ENCODE measurements at places on chromosomes 12 and 14. TPM values are rescaled to one million over a fixed set of nuclear protein-coding genes. Genes with fewer than 3 reads are reported as not detected.

The ALDH1L2 gene
- 85.5 TPM for total RNA-seq

GRCh38 chr14:105149146-105149781 lies 19.3 kb downstream of the JAG2 start:
- H3K27ac ChIP-seq: no peak overlapping the region
- H3K4me1 ChIP-seq: no peaks in the 10 kb centered on the region
- DNase-seq: no peak
- H3K4me3 ChIP-seq: no peak overlapping the region

The BDKRB1 gene
- total RNA-seq: not detected

DNA sequence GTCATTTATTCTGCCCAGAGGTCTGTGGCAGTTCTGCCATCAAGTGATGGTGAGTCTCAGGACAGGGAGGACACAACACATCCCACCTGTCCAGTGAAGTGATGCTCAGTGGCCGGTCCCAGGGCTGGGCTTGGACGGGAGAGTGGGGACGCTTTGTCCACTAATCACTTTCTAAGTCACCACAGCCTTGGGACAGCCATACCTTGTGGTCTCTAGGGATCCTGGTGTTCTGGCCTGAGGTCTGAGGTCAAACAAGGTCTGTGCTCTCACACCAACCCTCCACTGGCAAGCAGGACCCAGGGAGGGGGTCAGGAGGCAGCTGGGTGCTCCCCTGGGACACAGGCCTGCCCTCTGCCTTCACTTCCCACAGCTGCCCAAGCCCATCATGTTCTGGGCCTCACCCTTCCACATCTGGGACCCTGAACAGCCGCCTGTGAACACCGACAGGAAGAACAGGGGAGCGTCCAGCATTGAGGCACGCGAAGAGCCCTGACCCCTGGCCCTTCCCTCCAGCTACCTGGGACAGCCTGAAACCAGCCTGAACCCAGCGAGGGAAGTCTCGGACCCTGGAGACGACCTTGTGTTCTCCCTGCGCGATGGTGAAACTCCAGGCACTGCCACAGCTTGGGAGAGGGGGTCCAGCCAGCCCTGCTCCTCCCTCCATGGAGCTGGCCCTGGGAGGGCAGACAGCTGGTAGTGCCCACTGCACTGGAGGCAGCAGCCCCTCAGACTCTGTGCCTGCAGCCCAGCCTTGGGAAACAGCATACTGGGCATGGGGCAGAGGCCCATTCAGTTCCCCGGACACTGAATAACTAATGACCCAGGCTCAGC lies 19.7 kb upstream of the GPR132 start:
- H3K36me3 ChIP-seq: no peaks in the 10 kb centered on the region
- peaks cover 19% of the 10 kb centered on the region for H3K4me1 ChIP-seq
- no peak overlapping the region for H3K27ac ChIP-seq
- DNase-seq: no peak

The STON2 gene
- not detected for total RNA-seq
